ENCODE measurements at places on chromosomes 1 and 21.

- no peak for DNase-seq
Measured at GRCh38 chr1:11646317-11646716, 7.9 kb downstream of the FBXO2 start.

DNA sequence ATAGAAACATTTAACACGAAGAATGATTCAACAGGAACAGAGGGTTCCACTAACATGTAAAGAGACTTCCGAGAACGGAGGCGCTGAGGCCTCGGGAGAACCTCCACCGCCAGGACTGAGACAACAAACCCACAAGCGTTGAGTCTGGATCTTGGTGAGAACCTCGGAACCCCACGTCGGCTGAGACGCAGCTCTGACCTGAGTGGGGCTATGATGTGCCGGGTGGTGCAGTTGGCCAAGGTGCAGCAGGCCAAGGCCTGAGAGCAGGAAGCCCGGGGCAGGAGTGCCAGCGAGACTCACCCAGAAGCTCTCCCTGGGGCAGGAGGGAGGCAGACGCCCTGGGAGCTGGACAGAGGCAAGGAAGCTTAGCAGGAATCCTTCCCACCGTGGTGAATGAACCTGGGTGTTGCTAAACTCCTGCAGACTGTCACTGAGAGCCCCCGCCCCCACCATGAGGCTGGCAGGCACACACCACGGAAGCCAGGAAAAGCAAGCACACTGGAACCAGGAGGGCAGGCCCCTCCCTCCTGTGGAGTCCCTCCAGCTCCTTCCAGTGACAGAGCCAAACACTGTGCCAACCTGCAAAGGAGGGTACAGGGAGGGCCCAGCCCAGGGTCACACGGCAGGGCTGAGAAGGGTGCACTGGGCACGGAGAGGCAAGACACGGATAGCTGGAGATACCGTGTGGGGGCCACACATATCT lies 34.8 kb downstream of the WDR4 start:
- DNase-seq: no peak

DNA sequence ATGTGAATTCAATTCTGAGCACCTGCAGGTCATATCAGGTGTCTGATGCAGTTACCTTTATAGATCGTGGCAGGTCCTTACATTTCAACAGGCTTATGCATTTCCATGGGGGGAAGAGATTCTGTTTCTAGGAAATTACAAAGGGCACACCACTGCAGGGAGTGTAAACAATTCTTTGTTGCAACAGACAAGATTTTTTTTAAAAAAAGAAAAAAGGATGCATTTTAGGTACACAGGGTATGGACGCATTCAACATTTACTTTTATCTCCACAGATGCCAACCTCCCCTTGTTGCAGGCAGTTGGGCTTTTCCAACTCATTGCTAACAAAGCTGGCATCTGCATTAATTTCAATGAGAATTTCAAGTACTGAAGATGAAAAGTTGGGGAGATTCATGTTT lies 13.5 kb upstream of the TEKT2 start:
- no peak for DNase-seq

- DNase-seq: no peak
Measured at GRCh38 chr1:50416553-50417453, 6.4 kb downstream of the DMRTA2 start.

- DNase-seq: no peak
Measured at GRCh38 chr1:8040586-8040985, 14.5 kb upstream of the ERRFI1 start.

DNA sequence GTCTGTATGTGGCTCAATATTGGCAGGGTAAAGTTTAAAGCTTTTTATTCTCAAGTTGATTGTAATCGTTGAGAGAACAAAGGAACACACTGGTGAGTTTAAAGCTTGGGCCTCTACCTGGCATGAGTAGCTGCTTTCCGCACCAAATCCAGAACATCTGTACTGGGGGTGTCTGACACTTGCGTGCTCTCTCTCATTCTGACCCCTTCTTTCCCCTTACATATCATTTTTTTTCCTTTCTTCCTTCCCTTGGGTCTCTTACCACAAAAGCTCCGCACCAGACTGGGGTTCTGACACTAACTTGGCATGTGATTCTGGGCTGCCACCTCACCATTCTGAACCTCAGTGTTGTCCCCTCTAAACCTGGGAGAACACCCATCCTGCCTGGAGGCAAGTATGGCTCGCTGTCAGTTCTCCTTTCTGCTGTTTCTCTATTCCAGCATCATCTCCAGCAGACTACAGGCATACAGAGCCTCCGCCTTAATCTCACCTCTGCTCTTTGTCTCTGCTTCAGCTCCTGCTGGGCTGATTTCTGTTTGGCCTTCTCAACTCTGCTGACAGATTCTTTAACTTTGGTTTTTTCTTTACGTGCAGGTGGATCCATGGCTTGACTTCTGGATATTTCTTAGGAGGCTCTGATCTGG lies 859 bp upstream of the ERMAP start:
- no peak for DNase-seq

DNA sequence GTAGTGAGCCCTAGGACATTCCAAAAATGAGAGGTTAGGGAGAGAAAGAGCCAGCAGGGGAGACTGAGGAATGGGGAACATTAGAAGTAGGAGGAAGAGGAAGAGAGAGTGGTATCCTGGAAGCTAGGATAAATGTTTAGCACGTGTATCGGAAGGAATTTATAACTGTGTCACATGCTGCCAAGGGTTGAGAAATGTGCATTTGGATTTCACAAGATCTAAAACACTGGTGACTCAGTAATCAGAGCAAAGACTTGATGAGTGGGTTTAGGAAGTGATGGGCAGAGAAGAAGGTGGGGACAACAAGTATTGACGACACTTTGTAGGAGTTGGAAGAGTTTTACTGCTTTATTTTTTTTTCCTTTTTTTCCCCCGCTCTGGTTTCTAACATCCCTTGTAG lies 193.9 kb downstream of the FMN2 start:
- no peak for DNase-seq
